HEK293T (cell line): ENCODE measurements at places on chromosomes 4 and X.
A peak's percentile ranks its signal among the peaks of the same experiment; 100 is the strongest.

DNA sequence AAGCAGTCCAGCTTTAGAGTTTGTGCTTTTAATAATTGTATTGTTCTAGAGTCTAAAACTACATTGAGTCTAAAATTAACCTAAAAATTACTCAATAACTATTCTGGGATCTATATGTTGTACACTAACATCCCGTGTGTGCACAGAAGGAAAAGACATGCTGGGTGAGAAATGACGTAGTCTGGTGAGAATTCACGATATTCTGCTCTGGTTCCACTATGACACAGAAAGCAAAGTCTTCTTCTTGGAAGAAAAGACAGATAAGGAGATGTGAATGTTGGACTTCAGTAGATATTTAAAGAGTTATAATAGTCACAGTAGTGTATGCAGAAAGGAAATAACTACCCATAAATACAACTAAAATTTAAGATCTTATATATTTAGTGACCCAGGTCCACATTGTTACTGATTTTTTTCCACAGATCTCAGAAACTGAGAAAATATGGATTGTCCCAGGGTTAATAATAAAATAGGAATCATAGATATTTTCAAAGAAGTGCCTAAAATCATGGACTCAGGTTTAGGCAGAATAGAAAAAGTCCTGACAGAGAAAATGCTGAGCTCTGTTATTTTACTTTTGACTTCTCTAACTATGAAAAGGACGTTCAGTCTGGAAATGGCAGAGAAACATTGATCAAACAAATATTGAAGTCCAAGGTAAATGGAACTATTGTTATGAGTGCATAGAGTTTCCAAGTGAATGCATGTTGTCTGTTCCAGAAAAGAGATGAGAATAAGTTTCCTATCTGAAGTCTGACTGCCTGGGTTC is 170.7 kb downstream of the ANKRD50 start:
- no peak for DNase-seq

DNA sequence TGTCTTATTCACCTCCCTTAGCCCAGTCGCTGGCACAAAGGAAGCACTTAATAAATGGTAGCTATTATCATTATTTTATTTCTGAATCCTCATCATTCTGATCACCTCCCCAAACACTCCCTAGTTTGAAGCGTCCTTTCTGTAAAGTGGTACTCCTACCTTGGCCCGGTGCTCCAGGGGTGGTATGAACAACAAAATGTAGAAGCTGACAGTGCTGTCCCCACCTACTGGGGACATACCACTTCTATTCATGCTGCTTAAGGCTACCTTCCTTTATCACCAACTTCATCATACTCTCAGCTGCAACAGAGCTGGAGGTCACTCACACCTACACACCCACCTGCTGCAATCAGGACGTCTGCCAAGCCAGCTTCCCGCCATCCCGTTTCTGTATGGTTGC is 40.8 kb upstream of the APLN start:
- no peak for DNase-seq

GRCh38 chr4:155353923-155354540 is 22.7 kb downstream of the MAP9 start:
- DNase-seq: peak; percentile 41

GRCh38 chr4:183468210-183469095 is 24.0 kb downstream of the CDKN2AIP start:
- DNase-seq: no peak

GRCh38 chr4:44646151-44646550 is 5.3 kb downstream of the YIPF7 start:
- no peak for DNase-seq

- DNase-seq: no peak
These were observed 8.9 kb downstream of the JADE1 start for GRCh38 chr4:128818442-128818841.

DNA sequence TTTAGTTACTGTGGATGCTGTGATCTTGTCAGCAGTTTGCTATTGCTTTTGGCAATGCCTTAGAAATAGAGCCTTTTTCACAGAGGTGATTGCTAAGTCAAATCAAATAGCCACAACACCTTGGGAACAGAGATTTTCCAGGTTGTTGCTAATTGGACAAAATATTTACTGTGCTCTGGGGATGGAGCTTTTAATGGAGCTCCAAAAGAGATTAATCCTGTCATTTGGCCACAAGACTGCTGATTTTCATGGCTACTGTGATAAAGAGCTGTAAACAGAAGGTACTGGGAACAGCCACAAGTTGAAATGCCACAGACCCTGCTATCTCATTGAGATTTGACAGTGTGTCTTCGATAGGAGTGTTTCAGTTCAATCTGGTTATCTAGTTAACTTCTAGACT is 1715.2 kb upstream of the ADGRL3 start:
- no peak for DNase-seq

GRCh38 chr4:53547983-53548382 is 43.3 kb downstream of the LNX1 start:
- no peak for DNase-seq

DNA sequence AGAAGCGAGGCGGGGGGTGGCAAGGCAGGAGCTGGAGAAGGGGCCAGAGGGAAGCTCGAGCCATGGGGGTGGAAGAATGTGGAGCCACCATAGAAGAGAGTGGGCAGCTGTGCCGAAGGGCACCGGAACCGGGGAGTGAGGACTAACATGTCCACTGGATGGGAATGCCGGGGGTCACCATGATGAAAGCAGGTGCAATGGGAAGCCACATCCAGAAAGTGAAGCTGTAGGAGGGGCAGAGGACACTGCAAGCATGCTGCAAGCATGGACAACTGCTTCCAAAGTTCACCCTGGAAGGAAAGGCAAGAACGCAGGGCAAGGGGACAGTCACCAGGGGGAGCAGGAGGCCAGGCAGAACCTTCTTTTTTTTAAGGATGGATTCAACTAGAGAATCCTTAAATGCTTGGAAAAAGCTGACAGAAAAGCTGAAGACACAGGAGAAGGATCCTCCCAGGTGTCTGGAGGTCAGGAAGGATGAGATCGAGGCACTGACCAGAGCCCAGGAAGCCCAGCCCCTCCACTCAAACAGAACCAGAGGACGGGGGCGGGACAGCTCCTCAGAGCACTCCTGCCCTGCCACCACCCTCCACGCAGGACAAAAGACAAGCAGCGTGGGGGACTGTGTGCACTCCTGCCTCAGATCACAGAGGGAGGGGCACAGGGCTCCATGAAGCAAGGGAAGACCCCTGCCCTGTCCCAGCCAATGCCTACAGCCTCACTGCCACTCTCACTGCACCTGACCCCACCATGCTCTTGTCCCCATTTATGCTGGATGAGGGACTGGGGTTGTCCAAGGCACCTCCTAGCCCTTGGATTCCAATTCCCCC is 169.2 kb downstream of the AFAP1 start:
- DNase-seq: peak; percentile 55

- no peak for DNase-seq
These were observed 261.4 kb upstream of the TECRL start for GRCh38 chr4:64670647-64671046.

DNA sequence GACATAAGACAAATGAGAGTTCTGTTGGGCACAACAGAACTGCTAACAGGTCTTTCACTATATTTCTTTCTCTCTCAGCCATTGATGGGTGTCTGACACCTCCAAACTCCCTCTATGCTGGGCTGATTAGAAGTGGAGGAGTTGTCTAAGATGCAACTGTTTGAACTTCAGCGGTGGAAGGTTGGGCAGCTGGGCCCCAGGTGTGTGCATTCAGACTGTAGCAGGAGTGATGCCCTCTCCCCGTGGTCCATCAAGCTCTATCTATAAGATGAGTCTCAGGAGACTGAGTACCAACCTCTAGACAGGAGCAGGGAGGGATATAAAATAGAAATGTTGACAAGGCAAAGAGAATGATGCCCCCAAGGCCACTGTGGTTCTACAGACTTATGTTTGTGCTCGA is 28.2 kb upstream of the CHRNA9 start:
- no peak for DNase-seq
